ENCODE measurements at places on chromosomes 4 and X. TPM values are rescaled to one million over a fixed set of nuclear protein-coding genes. Genes with fewer than 3 reads are reported as not detected.

USP38 gene
- total RNA-seq = 16.9 TPM

VCX3A gene
- total RNA-seq = not detected

MAGIX gene
- total RNA-seq = 1.7 TPM

CABS1 gene
- total RNA-seq = not detected

PPEF2 gene
- total RNA-seq = not detected

ATP8A1 gene
- total RNA-seq = 0.74 TPM

TCEAL3 gene
- total RNA-seq = 12.0 TPM

Data from airway epithelial cell (primary cell).